ENCODE measurements at places on chromosomes 11 and 22.

- DNase-seq, result no peak
Observed at GRCh38 chr11:77074626-77075221, 8.0 kb downstream of the CAPN5 start.

DNA sequence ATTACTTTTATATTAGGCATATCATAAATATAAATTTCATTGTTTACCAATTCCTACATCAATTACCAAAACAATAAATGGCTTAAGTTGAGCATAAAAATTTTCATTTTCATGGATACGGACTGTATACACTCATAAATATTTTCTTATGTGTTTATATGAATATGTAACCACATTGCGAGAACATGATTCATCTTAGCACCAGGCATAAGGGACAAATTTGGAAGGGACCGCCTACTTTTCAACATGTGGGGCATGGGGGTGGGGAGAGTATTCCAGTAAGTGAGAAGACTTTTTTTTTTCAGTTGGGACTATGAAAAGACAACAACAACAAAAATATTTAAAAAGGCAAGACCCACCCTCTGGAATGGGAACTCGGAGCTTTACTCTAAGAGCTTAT, 296.1 kb downstream of the RAB38 start:
- no peak for DNase-seq

DNA sequence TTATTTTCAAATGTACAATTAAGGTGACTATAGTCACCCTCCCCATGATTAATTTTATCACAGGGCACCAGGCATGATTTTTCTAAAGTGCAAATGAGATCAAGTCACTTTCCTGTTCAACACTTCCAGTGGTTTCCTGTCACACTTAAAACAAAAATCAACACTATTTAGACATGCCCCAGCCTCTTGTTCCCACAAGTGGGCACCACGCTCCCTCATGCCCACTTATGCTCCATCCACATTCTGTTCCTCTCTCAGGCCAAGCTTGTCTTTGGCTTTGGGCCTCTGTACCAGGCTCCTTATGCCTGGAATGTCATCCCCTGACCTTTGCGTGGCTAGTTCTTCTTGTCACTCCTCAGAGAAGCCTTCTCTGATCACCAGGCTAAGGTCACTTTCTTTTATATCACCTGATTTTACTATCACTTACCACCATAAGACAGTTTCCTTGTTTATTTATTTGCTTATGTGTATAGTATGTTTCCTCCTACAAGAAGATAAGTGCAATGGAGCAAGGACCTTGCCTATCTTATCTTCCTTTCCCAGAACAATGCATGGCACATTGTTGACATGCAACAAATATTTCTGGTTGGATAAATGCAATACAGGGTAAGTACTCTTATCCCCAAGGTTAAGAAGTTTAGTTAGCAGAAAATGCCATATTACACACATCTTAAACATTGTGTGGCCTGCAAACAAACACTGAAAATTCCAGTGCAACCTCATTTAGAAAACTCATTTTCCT, 50.9 kb upstream of the PANX1 start:
- no peak for DNase-seq

DNA sequence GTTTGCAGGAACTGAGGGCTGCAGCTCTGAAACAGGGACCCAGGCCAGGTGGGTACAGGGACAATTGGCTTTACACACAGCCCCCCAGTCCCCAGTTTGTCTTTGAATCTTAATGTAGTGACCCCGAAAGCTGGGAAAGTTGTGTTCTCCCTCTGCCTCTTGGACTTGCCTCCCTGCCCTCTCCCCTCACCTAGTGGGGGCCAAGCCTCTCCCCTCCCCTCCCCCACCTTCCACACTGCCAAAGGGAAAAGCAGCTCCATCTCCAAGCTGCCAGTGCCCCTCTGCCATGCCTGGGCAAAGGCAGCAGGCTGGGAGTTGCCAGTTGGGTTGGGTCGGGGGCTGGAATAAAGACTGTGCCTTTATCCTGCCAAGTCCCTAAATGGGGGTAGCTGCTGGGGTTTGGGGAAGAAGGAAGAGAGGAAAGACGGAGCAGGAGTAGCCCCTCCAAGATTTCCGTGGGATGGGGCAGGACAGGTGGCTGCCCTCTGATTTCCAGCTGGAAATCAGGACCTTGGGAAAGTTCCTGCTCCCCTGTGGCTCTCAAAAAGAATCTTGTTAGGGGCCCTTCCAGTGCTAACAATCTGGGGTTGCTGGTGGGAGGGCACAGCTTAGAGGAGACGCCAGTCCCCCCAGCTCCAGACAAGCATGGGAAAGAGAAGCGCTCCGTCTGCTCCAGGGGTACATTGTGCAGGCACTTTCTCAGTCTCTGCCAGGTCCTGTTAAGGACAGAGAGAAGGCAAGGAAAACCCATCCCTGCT, 2.8 kb upstream of the CLCF1 start:
- DNase-seq, result no peak

GRCh38 chr11:72723508-72723907, 28.7 kb downstream of the ARAP1 start:
- DNase-seq, result no peak

DNA sequence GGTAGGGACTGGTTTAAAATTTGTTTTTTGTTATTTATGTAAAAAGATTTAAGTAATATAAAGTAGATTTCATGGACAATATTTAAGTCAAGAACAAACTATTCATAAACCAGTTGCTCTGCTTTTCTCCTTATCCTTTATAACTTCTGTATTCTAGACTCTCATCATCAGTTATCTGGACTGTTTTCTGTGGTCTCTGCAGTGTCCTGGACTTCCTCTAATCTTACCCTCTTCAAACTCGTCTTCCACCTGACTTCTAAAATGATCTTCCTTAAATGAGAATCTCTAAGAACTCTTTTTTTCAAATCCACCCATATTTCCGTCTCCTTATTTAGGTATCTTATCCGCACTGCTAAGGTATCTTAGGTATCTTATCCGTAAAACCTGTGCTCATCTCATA, 8.1 kb downstream of the RRM1 start:
- no peak for DNase-seq

DNA sequence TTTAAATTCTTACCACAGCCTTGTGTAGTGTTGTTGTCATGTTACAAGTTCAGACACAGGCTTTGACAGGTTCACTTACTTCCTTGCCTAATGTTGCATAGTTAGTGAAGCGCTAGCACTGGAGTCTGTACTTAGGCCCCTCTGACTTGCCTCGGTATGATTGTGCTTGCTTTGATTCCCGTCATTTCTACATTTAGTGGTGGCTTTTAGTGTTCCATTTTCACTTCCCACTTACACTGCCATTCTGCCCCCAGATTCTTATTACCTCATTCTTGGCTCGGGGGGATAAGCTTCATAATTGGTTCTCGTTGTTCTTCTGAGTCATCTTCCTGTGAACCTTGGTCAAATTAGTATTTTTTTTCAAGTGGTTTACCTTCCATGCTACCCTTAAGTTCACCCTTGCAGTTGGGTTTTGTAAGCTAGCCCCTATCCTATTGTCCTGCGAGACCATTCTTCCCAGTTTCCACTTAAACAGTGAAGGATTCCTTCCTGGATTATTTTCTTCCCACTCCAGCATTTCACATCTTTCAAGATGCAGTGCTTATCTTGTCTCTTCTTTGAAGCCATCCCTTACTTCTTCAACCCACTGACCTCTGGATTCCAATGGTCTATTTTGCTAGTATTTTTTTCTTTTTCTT, 68.7 kb downstream of the DDX10 start:
- DNase-seq, result peak; percentile 28

DNA sequence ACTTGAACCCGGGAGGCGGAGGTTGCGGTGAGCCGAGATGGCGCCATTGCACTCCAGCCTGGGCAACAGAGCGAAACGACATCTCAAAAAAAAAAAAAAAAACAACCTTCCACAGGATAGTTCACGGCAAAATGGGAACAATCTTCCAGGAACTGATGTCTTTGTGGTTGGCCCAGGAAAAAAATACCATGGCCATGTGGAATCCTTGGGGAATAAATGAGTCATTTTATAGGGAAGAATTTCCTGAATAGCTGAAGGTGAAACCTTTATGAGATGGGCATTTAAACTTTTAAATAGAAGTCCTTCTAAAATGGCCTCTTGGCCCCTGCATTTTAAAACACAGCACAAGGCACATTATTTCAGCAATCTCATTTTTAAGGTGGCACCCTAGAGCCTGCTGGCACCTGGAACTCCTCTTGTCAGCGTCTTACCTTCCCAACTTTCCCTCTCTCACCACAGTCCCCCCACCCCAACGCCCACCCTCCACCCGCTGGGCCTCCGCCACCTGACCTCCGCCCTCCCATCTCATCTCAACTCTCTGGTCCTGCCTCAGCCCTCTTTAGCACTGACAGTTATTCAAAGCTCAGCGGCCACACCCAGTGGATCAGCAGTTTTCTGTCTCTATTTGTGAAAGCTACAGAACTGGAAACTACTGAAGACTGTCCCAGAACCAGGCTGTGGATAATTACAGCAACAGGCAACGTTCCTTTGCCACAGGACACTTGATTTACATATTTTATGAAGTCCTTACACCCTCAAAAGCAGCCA, 43.1 kb downstream of the SCGB1A1 start:
- DNase-seq, result no peak

- no peak for DNase-seq
Observed at GRCh38 chr11:18804199-18804999, 12.8 kb upstream of the PTPN5 start.

DNA sequence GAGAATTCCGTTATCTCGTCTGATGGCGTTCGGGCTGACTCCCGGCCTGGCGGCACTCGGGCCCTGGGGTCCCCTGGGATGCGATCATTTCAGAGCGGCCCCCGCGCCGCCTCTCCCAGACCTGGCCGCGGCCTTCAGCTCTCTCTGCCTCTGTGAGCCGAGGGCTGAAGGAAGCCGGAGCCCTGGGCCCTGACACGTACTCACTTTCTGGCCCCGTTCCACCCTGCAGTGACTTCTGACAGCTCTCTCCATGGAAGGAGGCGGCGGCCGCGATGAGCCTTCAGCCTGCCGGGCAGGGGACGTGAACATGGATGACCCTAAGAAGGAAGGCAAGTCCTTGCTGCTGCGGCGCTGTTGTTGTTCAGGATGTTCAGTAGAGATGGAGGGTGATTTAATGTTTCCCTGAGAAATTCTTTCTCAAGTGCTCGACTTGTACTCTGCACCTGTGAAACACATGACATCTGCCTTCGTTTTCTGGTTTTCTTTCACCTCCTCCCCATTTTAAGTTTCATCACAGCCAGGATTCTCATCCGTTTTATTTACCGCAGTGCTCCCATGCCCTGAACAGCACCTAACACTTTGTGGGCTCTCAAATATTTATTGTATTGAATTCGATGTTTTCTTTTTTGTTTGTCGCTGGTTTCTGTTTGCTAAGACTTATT, 612 bp downstream of the GTSE1 start:
- DNase-seq, result no peak

DNA sequence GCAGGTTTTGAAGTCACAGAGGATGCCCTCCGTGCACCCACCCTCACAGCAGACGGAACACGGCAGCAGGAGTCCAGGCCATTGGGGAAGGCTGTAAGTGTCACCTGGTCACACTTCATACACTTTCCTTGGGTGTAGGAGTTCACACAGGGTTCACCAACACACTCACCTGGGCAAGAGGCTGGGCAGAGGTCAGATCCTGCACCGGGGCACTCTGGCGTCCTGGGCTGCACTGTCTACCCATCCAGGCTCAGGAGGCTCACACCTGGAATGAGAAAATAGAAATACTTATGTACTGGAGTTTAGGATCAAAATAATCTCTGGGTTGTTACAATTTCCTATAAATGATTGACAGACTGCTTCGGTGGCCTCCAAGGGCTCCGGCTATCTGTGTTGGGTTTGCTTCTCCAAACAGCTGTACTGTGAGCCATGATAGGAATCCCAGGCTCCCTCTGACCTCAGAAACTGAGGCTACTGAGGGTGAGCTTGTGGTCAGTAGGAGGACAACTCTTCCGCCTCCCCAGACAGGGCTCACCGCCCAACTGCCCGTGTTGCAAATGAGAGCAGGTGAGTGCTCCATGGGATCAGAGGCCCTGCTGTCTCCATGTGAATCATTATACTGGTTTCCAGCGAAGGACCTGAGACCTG, 20.1 kb upstream of the CARS1 start:
- DNase-seq, result no peak

DNA sequence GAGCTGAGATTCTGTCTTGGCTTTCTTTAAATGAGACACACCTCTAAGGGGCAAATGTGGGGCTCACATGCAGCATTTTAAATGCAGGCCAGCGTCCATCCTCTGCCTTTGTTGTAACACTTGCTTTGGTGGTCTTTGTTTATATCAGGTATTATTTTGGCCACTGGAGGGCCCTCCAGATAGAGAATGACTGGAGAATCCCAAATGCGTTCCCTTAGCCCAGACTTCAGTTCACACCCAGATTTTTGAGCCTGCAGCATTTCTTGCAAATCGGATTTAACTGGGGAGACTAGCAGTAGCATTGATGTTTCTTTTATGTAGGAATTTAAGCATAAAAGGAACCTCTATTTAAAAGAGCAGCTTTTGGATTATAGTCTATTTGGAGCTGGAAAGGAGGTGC, 200.2 kb upstream of the SORL1-AS1 start:
- no peak for DNase-seq

DNA sequence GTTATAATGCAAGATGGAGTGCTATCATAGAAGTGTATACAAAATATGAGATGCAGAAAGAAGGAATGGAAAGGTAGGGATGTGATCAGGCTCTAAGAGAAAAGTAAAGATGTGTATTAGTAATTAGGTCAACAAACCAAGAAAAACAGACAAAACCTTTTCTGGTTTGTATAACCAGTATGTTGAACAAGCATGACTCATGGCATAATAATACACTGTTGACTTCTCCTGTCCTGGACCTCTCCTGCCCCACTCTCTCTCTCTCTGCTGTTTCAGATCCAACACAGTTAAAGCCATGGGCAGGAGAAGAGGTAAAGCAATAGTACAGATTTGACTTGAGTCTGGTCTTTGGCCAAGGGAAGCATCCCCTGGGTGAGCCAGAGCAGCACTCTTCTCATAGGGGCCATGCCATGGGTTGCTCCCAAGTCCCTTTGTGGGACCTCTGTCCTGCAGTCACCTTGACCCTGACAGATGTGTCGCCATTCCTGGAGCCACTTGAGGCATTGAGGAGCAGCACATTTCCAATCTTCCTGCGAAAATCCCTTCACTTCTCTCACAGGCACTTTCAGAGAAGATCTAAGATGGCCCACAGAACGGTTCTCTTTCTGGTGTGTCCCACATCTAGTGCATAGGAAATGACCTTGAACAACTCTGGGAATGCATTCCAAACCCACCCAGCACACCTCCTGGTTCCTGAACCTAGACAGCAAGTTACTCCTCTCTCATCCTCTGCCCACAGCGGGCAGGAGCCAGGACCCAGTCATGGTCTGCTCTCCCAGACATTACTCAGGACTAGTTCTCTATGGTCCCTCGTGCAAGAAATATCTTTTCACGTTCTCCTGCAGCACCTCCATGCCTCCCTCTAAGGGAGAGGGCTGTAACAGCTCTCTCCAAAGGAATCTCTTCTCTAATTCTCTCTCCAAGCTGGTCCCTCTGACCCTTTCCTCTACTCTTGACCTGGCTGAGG, 58.2 kb upstream of the PRSS23 start:
- no peak for DNase-seq

- DNase-seq, result no peak
Observed at GRCh38 chr11:3223932-3224381, 5.3 kb upstream of the MRGPRG start.

GRCh38 chr22:44133901-44134571, 46.7 kb upstream of the PARVG start:
- no peak for DNase-seq

GRCh38 chr11:2235588-2236326, 34.6 kb downstream of the ASCL2 start:
- no peak for DNase-seq

All from CD4-positive, alpha-beta T cell treated with Interleukin-10 for 1 hour (primary cell).